Tibial nerve (tissue), 4 donors: ENCODE measurements at places on chromosomes 7 and 10. TPM values are rescaled to one million over a fixed set of nuclear protein-coding genes. Genes with fewer than 3 reads are reported as not detected.

DNA sequence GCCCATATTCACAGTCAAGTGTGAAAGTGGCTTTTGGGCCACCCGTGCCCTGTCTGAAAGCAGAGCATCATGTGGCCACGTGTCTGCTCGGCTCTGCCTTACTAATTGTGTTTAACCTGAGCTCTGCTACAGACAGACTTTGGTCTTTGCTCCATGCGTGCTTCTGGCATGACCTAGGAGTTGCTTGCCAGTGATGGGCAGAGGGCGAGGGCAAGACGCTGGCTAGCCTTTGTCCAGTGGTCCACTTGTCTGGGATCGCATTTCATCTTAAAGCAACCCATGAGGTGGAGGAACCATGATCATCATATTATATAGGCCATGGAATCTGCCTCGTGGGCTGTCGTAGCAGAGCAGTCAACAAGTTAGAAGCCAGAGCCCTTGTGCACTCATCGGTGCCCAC, 123.3 kb upstream of the INSYN2A start:
- no peak for DNase-seq

DNA2 gene
- 1.3 TPM for total RNA-seq

DNA sequence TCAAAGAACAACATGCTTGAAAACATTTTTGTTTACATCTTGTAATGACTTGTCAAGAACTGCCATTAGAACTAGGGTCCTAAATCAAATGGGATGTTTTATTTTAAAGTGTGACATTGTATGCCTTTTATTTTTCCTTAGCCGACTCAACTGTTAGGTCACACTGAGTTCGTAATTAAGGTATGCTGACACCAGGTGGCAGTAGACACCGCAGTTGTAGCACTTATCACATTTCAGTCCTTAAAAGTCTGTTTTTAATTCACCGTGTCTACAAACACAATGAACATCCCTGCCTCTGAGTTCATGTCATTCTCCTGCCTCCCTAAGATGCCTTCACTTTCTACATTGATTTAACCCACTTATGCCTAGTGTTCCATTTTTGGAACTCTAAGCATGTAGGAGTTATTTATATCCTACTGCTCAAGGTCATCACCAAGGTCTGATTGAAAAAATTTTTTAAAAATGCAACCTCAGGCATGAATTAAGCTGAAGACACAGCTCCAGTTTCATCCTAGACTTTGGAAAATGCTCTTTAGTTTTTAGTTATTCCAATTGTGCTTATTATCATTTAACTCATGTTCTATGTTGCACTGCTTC, 186.1 kb downstream of the BMPER start:
- DNase-seq: no peak

OR2A42 gene
- total RNA-seq: not detected

SFTPA2 gene
- 0.44 TPM for total RNA-seq

DNA sequence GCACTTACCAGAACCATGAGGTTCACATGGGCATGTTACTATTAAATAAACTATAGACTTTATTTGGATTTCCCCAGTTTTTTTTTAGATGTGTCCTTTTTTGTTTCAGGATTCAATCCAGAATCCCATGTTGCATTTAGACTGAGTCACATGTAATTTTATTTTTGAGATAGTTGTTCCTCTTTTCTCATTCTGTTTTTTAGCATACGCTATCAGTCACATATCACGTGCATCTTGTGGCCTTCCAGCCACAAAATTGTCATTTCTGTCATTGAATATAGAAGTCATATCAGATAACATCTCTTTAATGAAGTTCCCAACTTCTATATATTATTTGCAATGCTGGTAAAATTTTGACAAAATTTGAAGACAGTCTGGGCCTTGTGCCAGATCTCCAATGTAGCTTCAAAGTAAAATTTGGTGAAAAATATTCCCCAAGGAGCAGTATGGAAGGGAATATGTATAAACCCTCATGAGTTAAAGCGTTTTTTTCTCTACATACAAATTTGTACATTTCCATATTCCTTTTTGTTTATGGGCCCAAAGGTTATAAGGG, 132.3 kb upstream of the MKI67 start:
- DNase-seq: no peak

TMEM176A gene
- 35.4 TPM for total RNA-seq

CALD1 gene
- 320 TPM for total RNA-seq

DNA sequence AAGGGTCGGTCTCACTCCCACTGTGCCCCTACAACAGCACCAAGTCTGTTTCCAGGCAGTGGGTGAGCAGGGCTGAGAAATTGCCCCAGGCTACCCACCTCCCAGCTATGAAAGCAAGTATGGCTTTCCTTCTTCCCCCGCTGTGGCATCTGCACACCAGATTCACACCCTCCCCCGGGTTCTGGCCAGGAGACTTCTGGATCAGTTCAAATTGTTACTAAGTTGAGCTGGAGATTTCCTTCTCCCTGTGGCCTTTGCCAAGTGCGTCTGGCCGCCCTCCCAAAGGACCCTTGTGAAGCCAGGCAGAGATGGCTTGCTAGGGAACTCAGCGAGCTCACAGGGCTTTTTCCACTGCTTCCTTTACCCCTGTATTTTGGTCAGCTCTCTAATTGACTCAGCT, 555.4 kb downstream of the SH2D4B start:
- DNase-seq: no peak
